ENCODE measurements at places on chromosomes 16 and 17.

DNA sequence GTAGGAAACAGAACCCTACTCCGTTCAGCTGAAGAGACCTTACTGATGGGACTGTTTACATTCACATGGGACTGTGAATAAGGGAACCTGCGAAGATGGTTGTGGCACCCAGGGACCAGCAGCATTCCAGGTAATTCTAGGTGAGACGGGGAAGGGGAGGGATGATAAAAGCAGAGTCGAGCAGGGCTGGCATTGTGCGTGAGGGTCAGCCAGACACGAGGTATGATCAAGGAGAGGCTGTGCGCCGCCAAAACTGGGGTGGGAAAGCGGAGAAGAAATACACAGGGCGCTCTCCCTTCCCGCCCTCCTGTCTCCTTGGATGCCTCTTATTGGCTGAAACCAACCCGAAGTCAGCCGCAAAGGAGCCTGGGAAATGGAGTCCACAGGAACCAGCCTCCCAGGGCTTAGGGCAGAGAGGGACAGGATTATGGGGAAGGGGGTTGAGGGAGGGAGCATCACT, 38.4 kb upstream of the CSNK2A2 start:
- peak; percentile 59 for DNase-seq

DNA sequence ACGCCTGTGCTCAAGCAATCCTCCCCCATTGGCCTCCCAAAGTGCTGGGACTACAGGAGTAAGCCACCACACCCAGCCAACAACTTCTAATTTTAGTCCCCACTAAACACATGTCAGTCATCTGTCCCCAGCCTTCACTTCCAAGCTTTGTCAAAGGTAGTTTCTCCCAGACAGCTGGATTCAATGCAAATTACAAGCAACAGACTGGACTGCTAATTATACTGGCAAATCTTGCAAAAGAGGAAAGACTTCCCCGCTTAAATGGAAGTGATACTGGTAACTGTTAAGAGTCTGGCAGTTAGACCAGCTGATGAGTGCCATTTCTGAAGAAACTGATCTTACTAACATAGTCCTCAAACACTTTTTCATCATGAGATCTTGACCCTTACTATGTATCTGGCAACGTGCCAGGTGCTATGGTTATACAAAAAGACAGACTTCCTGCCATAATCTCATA, 8.2 kb upstream of the GGA2 start:
- DNase-seq: no peak

DNA sequence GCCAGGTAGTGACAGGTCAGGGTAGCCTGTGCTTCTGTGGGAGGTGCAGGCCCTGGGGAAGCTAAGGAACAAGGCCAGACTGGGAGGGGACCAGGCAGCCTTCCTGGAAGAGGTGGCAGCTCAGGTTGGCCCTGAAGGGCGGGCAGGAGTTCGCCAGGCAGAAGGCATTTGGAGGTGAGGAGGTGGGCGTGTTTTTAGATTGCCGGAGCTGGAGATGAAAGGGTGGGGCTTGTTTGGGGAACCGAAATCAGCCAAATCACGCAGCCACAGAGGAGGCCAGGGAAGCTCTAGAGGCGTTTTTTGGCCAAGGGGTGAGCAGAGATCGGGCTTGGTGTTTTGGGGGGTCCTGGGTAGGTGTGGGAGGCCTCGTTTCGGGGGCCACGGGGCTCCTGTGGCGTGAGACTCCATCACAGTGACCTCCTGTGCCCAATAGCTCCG, 7.6 kb downstream of the ADCY7 start:
- DNase-seq: peak; percentile 45

GRCh38 chr17:68384941-68385340, 72.4 kb downstream of the WIPI1 start:
- no peak for DNase-seq

DNA sequence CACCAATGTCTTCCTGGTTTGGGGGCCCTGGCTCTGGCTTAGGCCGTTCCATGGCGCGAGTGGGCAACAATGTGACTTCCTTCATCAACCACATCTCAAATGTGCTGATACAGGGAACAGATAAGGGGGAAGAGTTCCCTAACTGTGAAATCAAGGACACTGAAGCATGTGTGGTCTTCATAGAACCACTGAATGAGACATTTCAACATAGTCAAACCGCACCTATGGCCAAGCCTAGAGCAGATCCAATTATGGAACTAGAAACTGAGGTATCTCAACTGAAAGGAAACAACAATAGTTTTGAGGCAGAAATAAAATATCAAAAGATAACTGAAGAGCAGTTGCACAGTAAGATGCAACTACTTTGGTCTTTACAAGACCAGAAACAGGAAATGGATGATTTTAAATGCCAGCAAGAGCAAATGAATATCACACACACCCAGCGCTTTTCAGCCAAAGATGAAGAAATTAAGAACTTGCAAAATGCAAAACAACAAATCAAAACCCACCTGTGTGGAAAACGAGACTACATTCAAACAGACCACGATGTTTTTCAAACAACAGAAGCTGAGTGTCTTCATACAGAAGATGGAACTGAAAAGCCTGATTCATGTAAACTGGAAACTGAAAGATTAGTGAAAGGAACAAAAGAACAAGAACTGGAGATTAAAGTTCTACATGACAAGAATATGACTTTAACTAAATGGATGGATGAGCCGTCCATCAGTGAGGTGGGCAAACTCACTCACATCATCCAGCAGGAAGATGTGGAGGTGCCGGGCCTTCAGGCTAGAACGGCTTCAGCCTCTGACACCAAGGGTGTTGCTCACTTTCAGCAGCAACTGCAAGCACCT, 18.1 kb upstream of the LCMT1 start:
- DNase-seq: no peak

Measured in CD4-positive, alpha-beta T cell treated with Interleukin-15 for 4 hours (primary cell).